ENCODE measurements at places on chromosomes 13 and 19.

DNA sequence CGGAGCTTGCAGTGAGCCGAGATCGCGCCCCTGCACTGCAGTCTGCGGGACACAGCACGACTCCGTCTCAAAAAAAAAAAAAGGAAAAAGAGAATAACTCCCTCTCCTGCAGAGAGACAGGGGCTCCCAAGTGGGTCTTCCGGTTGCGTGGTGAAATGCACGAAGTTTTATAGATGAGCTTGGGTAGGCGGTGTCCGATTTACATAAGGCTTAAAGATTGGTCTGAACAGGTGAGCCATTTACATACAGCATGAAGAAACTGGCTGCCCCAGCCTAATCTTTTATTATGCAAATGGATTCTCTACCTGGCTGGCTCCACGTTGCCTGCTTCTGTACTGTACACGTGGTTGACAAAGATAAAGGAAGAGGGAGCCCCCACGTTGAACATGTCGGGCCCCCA is 19.5 kb downstream of the ADGRE2 start:
- DNase-seq = no peak

- peak; percentile 26 for DNase-seq
Observed at GRCh38 chr13:94595001-94595949, 677 bp downstream of the TGDS start.

DNA sequence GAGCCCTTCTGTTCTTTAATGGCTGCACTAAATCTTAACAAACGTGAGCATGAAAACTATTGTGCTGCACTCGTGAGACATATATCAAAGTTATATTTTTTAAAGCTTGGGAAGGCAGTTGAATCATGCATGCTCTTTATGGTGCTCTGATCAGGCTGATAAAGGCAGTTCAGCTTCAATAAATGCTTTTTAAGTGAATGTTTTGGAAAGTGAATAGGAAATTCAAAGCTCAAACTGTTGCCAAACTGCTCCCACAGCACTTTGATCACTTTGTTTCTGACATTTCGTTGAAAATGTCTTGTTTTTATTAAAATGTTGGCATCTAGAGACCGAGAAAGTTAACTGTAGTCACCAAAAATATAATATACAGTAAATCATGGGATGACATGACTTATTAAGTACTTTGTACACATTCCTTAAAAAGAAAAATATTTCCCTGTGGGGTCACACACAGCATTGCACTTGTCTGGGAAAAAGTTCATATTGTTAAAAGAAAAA is 625.7 kb upstream of the PCDH9 start:
- no peak for DNase-seq

DNA sequence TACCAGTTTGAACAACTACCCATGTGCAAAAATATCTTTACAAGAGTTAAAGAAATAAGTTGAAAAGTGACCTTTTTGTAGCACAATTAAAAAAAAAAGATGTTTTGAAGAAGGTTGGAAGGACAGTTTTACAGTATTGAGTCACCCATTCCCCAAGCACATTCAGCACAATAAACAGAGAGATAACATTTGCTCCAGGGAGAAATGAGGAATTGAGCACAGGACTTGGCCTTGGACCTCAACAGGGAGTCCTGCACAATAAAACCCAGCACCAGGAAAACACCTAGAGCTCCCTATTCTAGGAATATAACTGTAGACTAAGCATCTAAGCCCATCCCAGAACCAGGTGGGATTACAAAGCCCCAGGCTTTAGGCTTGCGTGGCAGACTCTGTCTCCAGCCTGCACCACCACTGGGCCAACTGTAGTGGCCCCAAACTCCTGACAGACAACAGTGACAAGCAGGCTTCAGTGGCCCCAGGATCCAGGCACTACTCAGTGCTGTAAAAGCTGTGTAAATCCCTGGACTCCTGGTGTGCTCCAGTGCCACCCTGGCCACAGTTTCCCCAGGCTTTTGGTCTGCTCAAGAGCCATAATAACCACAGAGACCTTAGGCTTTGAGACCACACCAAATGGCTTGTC is 857.2 kb downstream of the SLITRK1 start:
- no peak for DNase-seq

- DNase-seq = no peak
Observed at GRCh38 chr19:54405628-54406027, 9.6 kb upstream of the TTYH1 start.

GRCh38 chr13:40874138-40874779 is 84.8 kb downstream of the SLC25A15 start:
- DNase-seq = no peak

DNA sequence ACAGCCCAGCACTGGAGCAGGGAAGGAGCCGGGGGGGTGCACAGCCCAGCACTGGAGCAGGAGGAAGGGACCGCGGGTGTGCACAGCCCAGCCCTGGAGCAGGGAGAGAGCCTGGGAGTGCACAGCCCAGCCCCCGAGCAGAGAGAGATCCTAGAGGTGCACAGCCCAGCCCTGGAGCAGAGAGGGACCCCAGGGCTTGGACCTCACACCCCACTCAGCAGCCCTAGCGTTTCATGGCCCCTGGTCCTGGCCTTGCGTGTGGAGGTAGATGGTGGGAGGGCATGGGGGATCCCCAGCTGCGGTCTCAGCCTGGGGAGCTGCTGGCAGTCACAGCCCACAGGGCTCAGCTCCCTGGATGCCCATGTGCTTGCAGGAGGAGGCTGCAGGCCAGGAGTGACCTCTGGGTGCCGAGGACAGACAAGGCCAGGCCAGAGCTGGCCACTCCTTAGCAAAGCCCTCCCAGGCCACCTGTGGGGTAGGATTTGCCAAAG is 25.1 kb downstream of the GAS6 start:
- no peak for DNase-seq

GRCh38 chr19:9729162-9729561 is 39.4 kb downstream of the ZNF846 start:
- DNase-seq = no peak

GRCh38 chr13:108154421-108154858 is 60.9 kb downstream of the LIG4 start:
- no peak for DNase-seq

- DNase-seq = no peak
Observed at GRCh38 chr13:44578067-44578400, 1.9 kb upstream of the TSC22D1 start.

GRCh38 chr19:30323904-30324303 is 48.3 kb upstream of the ZNF536 start:
- DNase-seq = no peak

All from activated CD8-positive, alpha-beta memory T cell treated with anti-CD3 and anti-CD28 coated beads, Interleukin-2, amount 50 U/mL, for 4 hours (primary cell).